ENCODE measurements at places on chromosomes 6 and 20.

DNA sequence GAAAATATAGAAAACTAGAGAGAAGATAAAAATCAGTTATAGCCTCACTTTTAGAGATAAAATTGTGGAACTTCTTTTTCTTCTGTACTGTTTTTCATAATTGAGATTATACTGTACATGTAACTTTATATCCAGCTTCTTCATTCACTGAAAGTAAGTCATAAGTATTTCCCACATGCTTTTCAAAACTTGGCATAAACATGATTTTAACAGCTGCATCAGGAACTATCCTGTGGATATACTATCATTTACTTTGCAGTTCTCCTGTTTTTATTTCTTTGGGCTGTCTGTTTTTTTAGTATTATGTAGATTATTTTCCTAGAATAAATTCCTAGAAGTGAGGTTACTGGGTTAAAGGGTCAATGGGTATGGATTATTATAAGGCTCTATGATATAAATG lies 14.8 kb downstream of the DSTN start:
- DNase-seq: no peak

GRCh38 chr6:28953585-28954258 lies 29.9 kb upstream of the TRIM27 start:
- no peak for DNase-seq

- no peak for DNase-seq
Measured at GRCh38 chr6:17927705-17928104, 59.7 kb downstream of the KIF13A start.

DNA sequence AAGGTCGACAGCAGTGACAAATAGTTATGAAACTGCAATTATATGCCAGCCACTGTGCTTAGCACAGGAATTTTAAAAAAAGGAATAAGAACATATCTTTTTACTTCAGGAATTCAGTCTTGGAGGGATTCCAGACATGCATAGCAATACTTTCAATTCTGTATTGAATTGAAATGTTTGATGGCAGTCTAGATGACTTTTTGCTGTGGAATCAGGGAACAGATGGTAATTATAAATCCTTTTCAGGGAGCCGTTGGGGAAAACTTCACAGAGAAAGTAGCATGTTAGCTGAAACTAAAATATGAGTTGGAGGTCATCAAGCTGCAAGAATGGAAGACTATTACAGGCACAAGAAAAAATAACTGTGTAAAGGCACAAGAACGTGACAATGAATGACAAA lies 74.8 kb downstream of the IMPG1 start:
- no peak for DNase-seq

GRCh38 chr20:33556246-33556645 lies 66.3 kb downstream of the CBFA2T2 start:
- no peak for DNase-seq

DNA sequence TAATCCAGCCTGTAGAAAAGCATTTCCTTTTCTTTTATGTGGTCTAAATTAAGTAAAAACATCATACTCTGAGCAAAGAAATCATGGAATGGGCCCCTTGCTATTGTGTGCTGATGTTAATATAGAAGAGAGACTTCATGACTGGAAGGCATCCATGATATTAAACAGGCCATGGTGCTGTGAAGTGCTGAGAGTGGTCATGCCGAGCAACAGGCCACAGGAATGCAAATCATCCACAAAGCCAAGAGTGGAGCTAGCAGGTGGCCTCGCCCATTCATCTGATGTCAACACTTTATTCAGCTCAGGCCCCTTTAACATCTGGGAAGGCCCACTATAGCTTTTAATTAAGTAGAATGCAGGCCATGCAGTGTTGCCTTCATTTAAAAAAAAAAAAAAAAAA lies 115.2 kb upstream of the HMGCLL1 start:
- DNase-seq: no peak

GRCh38 chr6:167851370-167851952 lies 24.8 kb downstream of the AFDN start:
- DNase-seq: no peak

DNA sequence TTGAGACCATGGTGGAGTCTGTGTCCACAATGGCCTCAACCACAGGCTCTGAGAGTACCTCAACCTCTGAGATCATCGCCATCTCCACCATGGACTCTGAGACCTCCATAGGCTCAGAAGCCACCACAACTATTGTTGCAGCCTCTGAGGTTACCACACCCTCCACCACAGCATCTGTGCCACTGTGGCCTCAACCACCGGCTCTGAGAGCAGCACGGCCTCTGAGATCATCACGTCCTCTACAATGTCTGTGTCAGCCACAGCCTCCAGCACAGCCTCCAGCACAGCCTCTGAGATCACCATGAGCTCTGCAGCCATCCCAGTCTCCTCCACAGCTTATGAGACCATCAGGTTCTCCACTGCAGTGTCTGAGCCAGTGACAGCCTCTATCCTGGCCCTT lies 19.4 kb upstream of the MUC21 start:
- DNase-seq: no peak

GRCh38 chr20:14775778-14776177 lies 438.4 kb upstream of the FLRT3 start:
- DNase-seq: no peak

GRCh38 chr6:116512111-116512559 lies 696 bp downstream of the CALHM5 start:
- no peak for DNase-seq

GRCh38 chr20:19827818-19828217 lies 69.8 kb downstream of the RIN2 start:
- DNase-seq: no peak

- no peak for DNase-seq
Measured at GRCh38 chr6:90905351-90905750, 318.5 kb upstream of the MAP3K7 start.

- DNase-seq: no peak
Measured at GRCh38 chr20:58709703-58710039, 17.1 kb downstream of the NPEPL1 start.

- DNase-seq: no peak
Measured at GRCh38 chr20:61443443-61444126, 191.5 kb downstream of the CDH4 start.

- DNase-seq: no peak
Measured at GRCh38 chr6:158270389-158271127, 41.7 kb upstream of the TULP4 start.

DNA sequence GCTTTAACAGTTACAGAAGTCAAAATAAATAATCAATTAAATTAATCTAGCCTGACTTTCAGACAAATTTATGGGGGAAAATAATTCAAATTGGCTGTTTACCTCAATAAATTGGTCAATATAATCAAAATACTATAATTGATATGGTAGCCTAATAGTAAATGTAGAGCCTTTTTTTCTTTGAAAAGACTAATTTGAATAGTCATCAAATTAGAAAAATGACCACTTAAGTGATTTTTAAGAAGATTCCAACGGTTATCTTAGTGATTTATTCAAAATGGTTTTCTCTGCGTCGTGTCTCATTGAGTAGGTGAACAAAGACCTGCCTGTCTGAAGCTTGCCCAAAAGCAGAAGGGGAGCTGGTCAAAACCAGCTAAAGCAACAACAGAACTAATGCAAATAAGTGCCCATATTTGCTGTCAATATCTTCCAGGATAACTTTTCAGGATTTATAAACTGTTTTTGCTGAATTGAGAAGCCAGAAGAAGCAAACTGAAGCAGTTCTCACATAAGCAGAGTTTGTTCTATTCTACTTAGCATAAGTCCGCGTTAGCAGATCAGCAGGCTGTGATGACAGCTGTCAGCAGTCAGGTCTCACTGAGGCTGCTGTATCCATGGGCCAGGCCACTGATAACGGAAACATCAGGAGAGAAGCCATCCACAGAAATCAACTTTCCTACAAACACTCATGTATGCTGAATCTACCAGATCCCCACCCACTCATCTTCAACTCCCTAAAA lies 7.0 kb downstream of the RCAN2 start:
- DNase-seq: no peak

DNA sequence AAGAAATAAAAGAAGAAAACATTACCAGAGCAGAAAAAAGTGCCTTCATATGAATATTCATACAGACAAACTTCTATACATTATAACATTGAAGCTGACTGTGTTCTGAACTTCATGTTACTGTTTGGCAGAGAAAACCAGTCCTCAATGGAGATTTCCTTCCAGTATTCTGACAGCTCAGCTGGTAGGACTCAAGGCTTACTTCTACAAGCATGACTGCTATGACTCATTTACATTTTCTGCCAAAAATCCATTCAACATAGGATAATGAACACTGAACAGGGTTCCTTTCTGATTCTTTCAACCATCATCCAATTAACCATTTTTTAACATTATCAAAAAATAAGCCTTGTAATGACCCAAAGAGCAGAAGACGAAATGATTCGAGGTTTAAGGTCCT lies 25.4 kb downstream of the COL9A1 start:
- no peak for DNase-seq

GRCh38 chr20:44186201-44186600 lies 787 bp downstream of the JPH2 start:
- DNase-seq: no peak

DNA sequence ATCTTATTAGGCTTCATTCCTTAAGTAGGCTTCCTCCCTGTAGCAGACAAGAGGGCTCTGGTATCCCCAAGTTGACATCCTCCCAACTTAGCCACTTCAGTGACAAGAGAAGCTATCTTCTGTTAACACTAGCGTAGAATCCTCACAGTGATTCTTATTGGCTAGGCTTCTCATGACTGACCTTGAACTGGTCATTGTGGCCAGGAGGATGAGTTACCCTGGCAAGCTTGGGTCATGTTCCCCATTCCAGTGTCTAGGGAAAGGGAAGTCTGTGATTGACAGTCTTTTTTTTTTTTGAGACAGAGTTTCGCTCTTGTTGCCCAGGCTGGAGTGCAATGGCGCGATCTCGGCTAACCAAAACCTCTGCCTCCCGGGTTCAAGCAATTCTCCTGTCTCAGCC lies 7.1 kb downstream of the CDKAL1 start:
- no peak for DNase-seq

- no peak for DNase-seq
Measured at GRCh38 chr6:162581988-162582780, 145.4 kb downstream of the PRKN start.

- no peak for DNase-seq
Measured at GRCh38 chr6:117676577-117677218, 1.4 kb downstream of the NUS1 start.

- DNase-seq: no peak
Measured at GRCh38 chr20:4441191-4441590, 280.5 kb upstream of the PRND start.

- peak; percentile 20 for DNase-seq
Measured at GRCh38 chr20:2692036-2692885, at the start of gene EBF4. EBF4 (plus strand) TSS chr20:2692780; CDS start chr20:2693646, 866 bp downstream.

DNA sequence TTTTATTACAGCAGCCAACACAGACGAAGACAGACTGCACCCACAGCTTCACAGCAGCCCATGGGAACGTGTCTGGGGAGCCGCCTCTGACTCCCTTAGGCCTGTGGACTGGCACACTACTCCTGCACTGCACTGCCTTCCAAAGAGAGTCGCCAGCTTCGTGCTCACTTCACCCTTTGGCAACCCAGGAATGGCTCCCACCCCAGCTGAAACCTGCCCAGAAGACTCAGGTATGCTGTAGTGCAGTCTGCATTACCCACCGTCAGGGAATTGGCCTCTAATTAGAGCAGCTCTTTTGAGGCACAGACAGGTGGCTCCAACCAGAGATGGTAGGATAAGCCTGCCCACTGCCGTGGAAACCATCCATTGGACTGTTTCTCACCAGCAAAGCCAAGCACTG lies 39.9 kb upstream of the FRMD1 start:
- DNase-seq: no peak

DNA sequence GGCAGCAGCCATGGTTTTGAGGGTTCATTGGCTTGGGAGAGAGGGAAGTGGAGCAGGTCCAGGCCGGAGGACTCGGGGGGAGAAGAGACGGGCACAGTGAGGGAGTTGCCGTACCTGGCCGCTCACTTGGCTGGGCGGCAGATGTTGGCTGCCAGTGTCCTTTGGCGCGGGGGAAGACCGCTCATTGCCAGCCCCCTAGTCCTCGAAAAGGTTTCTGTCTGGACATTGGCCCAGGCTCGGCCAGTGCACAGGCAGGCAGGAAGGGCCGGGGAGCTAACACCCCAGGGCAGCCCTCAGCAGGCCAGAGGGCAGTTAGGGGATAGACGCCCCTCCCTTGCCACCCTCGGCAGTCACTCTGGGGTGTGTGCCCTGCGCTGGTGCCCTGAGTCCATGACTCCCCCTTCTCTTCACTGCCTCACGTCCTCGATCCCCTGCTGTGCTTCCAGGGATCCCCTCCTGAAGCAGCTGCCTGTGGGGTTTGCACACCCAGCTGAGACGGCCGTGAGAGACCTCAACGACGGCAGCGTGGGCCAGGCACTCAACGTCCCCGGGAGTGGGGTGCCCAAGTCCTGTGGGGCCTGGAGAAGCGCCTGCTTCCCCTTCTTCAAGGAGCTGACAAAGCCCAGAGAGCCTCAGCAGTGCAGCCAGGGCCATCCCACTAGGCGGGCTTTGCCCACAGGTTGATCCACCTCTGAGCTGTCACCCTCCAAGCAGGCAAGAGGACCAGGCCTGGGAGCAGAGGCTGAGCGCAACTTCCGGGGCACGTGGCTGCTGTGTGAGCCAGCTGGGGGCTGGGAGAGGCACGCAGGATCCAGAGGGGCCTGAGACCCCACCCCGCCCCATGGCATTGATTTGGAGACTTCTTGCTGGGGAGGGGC lies 20.4 kb downstream of the RBM38 start:
- no peak for DNase-seq

- DNase-seq: no peak
Measured at GRCh38 chr6:32799740-32800139, 17.1 kb downstream of the HLA-DOB start.

GRCh38 chr20:43438578-43439316 lies 18.9 kb upstream of the SRSF6 start:
- DNase-seq: no peak

- DNase-seq: no peak
Measured at GRCh38 chr6:26454631-26455030, 3.1 kb upstream of the BTN2A1 start.

DNA sequence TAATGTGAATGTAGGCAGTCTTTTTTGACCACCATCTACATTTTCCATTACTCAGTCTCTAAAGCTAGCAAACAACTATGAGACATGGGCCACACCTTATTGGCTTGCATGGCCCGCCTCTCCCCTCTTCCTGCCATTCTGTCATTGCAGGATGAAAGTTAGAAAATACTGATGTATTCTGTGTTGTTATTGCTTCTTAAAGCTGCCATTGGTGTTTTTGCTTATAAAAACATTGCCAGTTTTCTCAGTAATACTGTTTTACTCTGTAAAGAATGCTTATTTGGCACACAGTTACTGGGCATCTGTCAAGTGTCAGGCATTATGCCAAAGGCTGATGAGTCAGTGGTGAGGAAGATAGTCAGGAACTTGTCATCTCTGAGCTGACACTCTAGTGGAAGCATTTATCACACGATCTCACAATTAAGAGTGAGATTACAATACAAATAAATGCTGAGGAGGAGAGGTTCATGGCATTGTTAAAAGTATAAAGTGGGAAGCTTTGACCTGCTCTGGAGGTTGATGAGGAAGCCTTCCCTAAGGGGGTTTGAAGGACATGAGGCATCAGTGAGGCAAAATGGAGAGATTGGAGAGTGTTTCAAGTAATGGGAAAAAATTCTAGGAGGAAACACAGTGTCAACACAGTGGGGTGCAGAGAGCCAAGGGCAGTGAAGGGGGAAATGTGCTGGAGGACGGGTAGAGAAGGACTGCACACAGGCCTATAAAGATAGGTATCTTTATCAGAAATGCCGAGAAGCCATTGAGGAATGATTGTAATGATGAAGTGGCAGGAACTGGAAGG lies 14.7 kb downstream of the KLHL32 start:
- no peak for DNase-seq
